ENCODE measurements at places on chromosomes 2 and 18.
A peak's percentile ranks its signal among the peaks of the same experiment; 100 is the strongest.

GRCh38 chr2:188570370-188570769 is 278.7 kb downstream of the GULP1 start:
- peak; percentile 54 for DNase-seq

DNA sequence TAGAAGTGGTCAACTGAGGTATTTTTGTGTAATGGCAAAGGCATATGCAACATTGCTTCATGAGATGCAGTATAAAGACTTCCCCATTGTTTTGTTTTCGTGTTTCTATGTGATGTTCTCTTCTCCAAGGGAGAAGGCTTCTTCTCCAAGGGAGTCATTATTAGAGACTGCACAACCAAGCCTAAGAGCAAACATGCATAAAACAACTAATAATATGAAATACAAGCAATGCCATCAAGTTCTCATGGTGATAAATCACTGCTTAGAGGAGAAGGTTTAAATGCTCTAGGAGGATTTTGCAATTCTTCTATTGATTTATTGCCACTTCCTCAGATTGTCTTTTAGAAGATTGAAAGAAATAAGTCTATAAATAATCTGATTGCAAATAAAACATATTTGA is 524.4 kb downstream of the IRS1 start:
- no peak for DNase-seq

- DNase-seq, result peak; percentile 51
Measured at GRCh38 chr2:25491966-25492532, 150.3 kb upstream of the DNMT3A start.

DNA sequence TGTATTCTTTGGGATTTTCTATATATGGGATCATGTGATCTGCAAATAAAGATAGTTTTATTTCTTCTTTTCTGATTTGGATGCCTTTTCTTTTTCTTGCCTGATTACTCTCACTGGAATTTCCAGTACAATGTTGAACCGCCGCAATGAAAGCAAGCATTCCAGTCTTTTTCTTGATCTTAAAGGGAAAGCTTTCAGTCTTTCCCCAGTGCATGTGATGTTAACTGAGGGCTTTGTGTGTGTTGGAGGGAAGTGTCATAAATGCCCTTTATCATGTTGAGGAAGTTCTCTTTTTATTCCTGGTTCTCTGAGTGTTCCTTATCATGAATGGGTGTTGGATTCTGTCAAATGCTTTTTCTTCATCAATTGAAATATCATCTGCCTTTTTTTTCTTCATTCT is 16.9 kb upstream of the CYBRD1 start:
- peak; percentile 45 for DNase-seq

GRCh38 chr2:14933753-14934152 is 301.2 kb downstream of the LRATD1 start:
- no peak for DNase-seq

GRCh38 chr18:32730620-32731091 is 42.2 kb downstream of the KLHL14 start:
- peak; percentile 36 for DNase-seq

DNA sequence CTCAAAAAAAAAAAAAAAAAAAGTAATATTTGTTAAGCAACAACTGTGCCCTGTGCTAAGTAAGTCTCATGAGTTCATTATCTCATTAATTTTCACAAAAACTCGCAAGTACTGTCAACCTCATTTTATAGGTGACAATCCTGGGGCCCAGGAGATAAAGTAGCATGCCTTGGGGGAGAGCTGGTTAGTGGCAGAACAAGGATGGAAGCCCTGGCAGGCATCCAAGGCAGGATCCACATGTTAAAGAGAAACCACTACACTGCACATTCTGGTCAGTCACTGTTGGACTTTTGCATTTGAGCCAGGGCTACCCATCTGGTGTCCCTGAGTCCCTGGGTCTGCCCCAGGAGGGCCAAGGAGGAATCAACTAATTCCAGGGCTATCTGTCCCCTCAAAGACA is 54.6 kb downstream of the ZFP36L2 start:
- peak; percentile 59 for DNase-seq

DNA sequence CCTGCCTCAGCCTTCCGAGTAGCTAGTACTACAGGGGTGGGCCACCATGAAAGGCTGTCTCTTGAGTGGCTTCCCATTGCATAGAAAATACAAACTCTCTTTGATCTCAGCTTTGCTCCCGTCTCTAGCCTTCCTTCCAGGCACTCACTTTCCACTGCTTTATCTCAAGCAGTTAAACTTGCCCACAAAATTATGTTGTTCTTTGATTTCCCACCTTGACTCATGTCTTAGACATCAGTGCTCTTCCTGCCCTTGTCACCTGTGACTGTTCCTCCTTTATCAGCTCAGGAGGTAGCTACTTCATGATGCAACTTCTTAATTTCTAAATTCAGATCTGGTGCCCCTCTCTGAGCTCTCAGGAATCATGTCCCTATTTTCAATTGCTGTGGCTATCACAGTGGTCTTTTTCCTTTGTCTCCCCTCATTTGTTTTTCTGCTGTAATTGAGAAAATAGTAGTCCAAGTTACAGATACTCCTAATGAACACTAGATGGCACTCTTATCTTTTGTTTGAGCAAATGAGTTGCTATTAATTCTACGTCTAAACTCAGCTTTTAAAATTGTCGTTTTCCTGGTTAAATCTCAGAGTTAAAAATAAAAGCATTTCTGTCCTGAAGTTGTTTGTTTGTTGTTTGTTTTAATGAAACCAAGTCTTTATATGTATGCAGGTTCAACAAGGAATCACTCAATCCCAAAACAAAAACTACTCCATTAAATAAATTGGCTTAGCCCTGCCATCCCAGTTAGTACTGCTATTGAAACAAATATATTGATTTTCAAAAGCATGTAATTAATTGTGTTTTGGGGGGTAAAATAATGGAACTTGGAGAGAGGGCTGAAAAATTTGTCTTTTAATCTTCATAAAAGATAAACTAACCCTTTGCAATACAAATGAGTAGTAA is 46.9 kb upstream of the GREB1L start:
- peak; percentile 51 for DNase-seq

- no peak for DNase-seq
Measured at GRCh38 chr2:23491591-23492336, 106.8 kb downstream of the KLHL29 start.

DNA sequence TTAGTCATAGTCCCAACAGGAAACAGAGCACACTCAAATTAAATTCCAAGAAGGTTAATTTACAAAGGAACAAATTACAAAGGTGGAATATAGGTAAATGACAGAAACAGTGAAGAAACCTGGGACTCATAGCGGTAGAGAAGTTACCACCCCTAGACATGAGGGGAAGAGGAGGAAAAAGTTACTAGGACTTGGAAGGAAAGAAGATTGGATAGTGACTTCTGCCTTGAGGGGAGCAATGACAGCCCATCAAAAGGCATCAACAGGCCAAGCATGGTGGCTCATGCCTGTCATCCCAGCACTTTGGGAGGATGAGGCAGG is 2.4 kb upstream of the PDE11A start:
- DNase-seq, result no peak

- peak; percentile 38 for DNase-seq
Measured at GRCh38 chr2:236988690-236989624, 96.7 kb upstream of the COPS8 start.

GRCh38 chr2:70391988-70392387 is 90.1 kb upstream of the FAM136A start:
- DNase-seq, result no peak
